ENCODE measurements at places on chromosomes 2 and 18. TPM values are rescaled to one million over a fixed set of nuclear protein-coding genes. Genes with fewer than 3 reads are reported as not detected.
A peak's percentile ranks its signal among the peaks of the same experiment; 100 is the strongest.

GRCh38 chr18:50816419-50817166 is 3.2 kb downstream of the MRO start:
- no peaks in the 10 kb centered on the region for H3K4me1 ChIP-seq
- peaks cover 13% of the 10 kb centered on the region for H3K27me3 ChIP-seq
- H3K4me3 ChIP-seq: no peak overlapping the region
- H3K36me3 ChIP-seq: no peaks in the 10 kb centered on the region

GRCh38 chr2:150732491-150732890 is 245.0 kb upstream of the RND3 start:
- no peak overlapping the region for H3K4me3 ChIP-seq
- no peaks in the 10 kb centered on the region for H3K36me3 ChIP-seq
- no peaks in the 10 kb centered on the region for H3K4me1 ChIP-seq
- H3K27me3 ChIP-seq: no peaks in the 10 kb centered on the region
- H3K27ac ChIP-seq: no peak overlapping the region

Gene ZNF804A
- not detected for total RNA-seq

DNA sequence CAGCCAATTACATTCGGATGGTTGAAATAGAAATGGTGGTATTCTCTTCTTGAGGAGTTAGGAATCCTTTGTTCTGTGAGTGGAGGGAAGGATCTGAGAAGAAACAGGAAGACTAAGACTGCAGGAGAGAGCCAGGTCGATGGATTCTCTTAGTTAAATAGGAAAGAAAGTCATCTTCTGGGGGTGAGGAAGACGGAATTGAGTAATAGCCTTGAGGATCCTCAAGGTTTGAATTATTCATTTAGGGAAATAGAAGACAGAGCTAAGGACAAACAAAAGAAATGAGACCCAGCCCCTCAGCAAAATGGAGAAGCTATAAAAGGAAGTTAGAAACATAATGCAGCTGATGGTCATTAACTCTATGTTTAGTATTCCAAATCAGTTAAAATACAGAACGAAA is 1.8 kb downstream of the LAPTM4A start:
- H3K36me3 ChIP-seq: no peaks in the 10 kb centered on the region
- no peak overlapping the region for H3K4me3 ChIP-seq
- peaks cover 23% of the 10 kb centered on the region for H3K4me1 ChIP-seq

- no peak for DNase-seq
- H3K4me1 ChIP-seq: peaks cover 7% of the 10 kb centered on the region
- H3K27me3 ChIP-seq: no peaks in the 10 kb centered on the region
- no peak overlapping the region for H3K4me3 ChIP-seq
- H3K36me3 ChIP-seq: peaks cover 4% of the 10 kb centered on the region
These were observed 148.8 kb downstream of the EPHA4 start for GRCh38 chr2:221423210-221423804.

Gene CTDSP1
- total RNA-seq: 103 TPM

GRCh38 chr2:170660409-170660808 is 54.7 kb upstream of the SP5 start:
- DNase-seq: no peak
- no peak overlapping the region for H3K4me3 ChIP-seq
- H3K4me1 ChIP-seq: no peaks in the 10 kb centered on the region
- no peak overlapping the region for H3K27ac ChIP-seq

- DNase-seq: no peak
- H3K36me3 ChIP-seq: no peaks in the 10 kb centered on the region
- no peak overlapping the region for H3K27ac ChIP-seq
- H3K27me3 ChIP-seq: no peaks in the 10 kb centered on the region
- no peaks in the 10 kb centered on the region for H3K4me1 ChIP-seq
These were observed 372.5 kb downstream of the CBLN2 start for GRCh38 chr18:72171596-72171995.

Gene RNF152
- 0.92 TPM for total RNA-seq

DNA sequence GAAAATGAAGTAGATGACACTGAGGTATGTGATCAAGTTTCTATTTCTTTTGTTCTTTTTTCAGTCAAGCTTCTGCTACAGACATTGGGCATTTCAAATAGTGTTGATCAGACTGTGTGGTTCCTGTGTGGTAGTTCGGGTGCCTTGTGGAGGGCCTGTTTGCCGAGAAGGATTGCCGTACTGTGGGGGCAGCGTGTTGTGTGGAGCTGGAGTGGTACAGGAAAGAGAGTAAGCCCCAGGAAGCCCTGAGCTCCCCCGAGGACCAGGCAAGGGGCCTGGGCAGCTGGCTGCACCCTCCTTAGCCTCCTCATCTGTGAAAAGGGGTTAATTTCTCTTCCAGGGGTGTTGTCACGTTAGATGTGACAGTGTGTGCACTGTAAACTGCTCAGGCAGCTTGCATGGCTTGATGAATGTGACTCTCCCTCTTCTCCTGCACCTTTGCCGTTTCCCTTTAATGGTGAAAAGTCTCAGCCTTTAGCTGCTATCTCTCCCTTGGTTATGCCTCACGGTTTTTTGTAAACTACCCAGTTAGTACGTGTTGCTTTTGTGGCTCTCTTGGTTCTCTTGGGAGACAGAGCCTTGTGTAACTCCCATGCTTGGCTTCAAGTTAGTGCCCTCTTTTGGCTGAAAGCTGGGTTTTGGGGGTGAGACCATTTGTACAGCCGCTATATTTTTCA is 19.5 kb downstream of the C2orf74 start:
- H3K36me3 ChIP-seq: peaks cover 74% of the 10 kb centered on the region
- H3K27ac ChIP-seq: peak overlapping the region; percentile 48
- peaks cover 59% of the 10 kb centered on the region for H3K4me1 ChIP-seq
- peak overlapping the region; percentile 95 for H3K4me3 ChIP-seq
- no peak for DNase-seq

Gene TDRD15
- total RNA-seq: not detected

Gene MSGN1
- not detected for total RNA-seq

Gene C2orf81
- 1.7 TPM for total RNA-seq

DNA sequence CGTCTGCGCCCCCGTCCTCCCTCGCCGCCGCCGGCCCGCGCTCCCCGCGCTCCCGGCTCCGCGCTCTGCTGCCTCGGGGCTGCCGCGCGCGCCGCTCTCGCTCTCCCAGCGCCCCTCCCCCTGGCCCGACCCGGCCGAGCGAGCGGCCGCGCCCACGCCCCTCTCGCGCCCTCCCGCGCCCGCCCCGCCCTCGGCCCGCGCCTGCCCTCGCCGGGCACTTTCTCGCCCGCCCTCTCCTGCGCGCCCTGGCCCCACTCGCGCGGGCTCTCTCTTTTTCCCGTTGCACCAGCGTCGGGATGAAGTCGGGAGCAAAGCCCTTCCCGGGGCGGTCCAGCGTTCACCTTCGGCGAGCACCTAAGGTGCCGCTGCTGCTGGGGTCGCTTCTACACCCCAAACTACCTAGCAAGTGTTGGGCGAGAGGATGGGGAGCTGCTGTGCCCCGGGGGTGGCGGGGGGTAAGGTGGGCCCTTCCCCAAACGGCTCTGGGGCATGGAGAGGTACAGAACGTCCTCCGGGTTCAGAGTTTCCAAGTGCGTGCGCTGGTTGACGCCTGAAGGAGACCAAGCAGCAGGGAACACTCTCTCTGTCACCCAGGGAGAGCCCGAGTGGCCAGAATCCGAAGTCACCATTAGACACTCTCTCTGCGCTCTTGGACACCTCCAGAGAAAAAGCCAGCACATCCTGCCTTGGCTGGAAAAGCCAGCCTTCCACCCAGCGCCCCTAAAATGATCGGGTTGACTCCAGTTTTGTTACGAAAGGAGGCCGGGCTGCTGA is at the start of gene COLEC12:
COLEC12 (minus strand) TSS at position 70 of the 774 bp plus-strand sequence. CDS start 187 bp downstream, outside the sequence.
- DNase-seq: no peak
- H3K4me1 ChIP-seq: peaks cover 2% of the 10 kb centered on the region
- H3K4me3 ChIP-seq: no peak within 1 kb of the TSS

DNA sequence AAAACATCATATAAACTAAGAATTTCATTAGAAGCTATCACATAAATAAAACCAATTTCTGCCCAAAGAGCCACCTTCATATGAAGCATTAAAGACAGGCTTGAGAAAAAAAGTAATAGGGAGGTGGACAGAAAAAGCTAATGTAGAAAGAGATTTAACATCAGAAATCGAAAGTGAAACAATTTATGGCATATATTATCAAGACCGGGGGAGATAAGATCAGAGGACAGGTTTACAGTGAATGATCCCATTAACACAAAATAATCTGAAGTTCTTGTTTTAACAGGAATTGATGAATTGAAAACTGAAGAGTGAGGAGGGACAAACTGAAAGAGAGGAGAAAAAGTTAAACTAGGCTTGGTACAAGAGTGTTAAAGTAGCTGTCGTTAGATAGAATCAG is 786.3 kb upstream of the FSHR start:
- no peak for DNase-seq
- H3K36me3 ChIP-seq: no peaks in the 10 kb centered on the region

Gene PLCL1
- 0.45 TPM for total RNA-seq

DNA sequence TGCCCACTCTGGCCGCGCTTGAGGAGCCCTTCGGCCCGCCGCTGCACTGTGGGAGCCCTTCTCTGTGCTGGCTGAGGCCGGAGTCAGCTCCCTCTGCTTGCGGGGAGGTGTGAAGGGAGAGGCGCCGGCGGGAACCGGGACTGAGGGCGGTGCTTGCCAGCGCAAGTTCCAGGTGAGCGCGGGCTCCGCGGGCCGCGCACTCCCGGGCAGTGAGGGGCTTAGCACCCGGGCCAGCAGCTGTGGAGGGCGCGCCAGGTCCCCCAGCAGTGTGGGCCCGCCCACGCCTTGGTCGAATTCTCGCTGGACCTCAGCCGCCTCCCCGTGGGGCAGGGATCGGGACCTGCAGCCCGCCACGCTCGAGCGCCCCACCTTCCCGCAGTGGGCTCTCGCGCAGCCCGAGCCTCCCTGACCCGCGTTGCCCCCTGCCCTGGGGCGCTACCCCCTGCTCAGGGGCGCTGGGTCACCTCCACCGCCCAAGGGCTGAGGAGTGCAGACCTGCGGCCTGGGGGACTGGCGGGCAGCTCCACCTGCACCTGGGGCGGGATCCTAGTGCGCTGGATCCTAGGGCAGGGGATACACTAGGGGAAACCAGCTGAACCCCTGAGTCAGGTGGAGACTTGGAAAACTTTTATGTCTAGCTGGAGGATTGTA is 97.3 kb downstream of the CD8B2 start:
- no peak overlapping the region for H3K4me3 ChIP-seq
- H3K36me3 ChIP-seq: no peaks in the 10 kb centered on the region
- no peak overlapping the region for H3K27ac ChIP-seq
- H3K4me1 ChIP-seq: peaks cover 15% of the 10 kb centered on the region

GRCh38 chr18:74273394-74273793 is 18.4 kb downstream of the CYB5A start:
- no peak for DNase-seq
- H3K4me1 ChIP-seq: peaks cover 3% of the 10 kb centered on the region
- no peaks in the 10 kb centered on the region for H3K27me3 ChIP-seq
- no peaks in the 10 kb centered on the region for H3K36me3 ChIP-seq
- H3K4me3 ChIP-seq: no peak overlapping the region

Gene SPC25
- total RNA-seq: 22.8 TPM

Gene FHOD3
- total RNA-seq: not detected

GRCh38 chr2:174833737-174834136 is 69.5 kb upstream of the CHRNA1 start:
- peak overlapping the region; percentile 8 for H3K27ac ChIP-seq
- no peak for DNase-seq
- H3K4me3 ChIP-seq: no peak overlapping the region
- H3K36me3 ChIP-seq: peaks cover 11% of the 10 kb centered on the region
- H3K27me3 ChIP-seq: no peaks in the 10 kb centered on the region
- H3K4me1 ChIP-seq: peaks cover 31% of the 10 kb centered on the region

DNA sequence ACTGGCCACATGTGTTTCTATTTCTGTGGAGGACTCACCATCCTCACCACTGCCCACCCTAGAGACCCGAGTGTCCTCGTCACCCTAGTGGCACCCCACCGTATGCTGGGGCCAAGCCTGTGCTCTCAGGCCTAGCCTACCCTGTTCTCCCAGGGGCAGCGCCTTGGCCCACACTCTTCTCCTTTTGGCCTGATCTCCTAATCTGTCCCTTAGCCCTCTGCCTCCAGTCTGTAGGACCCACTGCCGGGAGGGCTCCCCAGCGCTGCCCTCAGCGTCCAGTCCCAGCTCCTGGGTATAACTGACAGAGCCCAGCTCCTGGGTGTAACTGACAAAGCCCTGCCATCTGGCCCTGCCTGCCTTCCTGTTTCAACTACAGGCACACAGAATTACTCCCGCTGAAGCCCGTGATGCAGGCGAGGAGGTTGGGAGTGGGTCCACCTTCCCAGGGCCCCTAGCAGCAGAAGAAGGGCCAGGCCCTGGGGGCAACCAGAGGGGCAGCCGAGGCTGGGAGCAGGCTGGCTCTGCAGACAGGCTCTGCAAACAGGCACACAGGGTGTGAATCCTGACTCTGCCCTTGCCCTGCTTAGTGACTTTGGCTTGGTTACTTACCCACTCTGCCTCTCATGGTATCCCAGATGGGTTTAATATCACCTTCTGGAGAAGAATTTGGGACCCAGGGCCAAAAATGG is 25.6 kb upstream of the PTMA start:
- H3K36me3 ChIP-seq: no peaks in the 10 kb centered on the region
- no peak for DNase-seq
- H3K4me1 ChIP-seq: peaks cover 6% of the 10 kb centered on the region
- H3K27ac ChIP-seq: no peak overlapping the region

Gene COLEC12
- total RNA-seq: not detected

DNA sequence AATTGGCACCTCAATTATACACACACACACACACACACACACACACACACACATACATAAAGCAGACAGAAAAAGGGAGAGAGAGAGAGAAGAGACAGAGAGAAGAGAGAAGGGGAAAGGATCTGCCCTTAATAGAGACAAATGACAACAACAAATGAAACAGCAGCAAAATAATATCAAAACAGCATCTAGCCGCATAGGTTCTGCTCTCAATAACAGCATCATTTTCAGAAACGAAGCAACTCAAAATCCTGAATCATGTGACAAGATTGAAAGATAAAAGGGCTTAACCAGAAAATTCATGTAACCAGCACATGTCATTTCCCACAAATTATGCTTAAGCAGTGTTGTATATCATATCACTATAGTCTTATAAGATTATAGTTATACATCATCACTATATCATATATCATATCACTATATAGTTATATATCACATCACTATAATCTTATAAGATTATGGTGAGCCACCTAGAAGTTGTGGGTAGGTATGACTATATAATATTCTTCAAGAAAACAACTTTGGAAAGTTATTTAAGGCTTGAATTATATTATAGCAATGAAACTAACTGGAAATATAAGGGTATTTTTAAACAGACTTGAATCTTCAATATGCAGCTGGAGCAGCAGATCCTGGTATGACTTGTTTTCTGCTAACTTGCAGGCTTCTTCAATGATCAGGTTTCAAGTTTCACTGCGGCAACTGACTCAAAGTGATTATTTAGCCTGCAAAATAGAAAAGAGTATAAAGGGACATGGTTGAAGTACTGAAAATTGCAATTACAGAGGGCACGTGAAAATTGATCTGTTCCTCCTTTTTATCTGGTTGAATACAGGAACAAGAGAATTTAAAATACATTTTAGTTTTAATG is 16.1 kb upstream of the VPS54 start:
- peaks cover 11% of the 10 kb centered on the region for H3K36me3 ChIP-seq
- H3K4me3 ChIP-seq: peak overlapping the region; percentile 23
- no peaks in the 10 kb centered on the region for H3K27me3 ChIP-seq
- DNase-seq: peak; percentile 71
- peak overlapping the region; percentile 76 for H3K27ac ChIP-seq
